ENCODE measurements at places on chromosomes 5 and 9.

DNA sequence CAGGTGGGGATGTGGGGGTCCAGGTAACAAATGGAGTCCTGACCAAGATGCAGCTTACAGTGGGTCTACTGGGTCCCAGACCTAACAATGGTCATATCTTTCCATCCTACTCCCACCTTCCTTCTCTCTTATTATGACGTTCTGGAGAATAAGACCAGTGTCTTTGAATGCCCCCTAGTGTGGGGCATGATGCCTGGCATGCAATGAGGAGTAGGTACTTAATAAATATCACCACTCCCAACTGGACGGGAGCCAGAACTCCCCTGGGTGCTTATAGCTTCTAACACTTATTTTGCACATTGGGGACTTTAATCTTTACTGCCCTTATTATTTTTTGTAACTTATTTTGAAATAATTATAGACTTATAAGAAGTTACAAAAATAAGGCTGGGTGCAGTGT, 98.2 kb downstream of the NDFIP1 start:
- no peak for DNase-seq

GRCh38 chr5:112186401-112186990, 232.6 kb downstream of the EPB41L4A start:
- peak; percentile 26 for DNase-seq

DNA sequence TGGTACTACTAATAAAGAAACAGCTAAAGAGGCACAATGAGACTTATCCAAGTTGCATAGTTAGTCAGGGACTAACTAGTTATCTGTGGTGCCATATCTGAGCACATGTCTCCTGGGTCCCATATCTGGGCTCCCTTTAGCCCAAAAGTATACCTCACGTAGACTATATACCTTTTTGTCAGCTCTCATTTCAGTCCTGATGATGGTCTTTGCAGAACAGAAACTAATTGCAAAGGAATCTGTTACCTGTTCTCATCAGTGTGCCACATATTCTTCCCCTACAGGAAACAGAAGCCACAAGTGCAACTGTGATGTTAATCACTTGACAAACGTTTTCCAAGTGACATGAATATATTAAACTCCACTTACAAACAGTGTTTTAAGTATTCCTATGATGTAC, 395.2 kb downstream of the KIAA0825 start:
- DNase-seq: peak; percentile 22

DNA sequence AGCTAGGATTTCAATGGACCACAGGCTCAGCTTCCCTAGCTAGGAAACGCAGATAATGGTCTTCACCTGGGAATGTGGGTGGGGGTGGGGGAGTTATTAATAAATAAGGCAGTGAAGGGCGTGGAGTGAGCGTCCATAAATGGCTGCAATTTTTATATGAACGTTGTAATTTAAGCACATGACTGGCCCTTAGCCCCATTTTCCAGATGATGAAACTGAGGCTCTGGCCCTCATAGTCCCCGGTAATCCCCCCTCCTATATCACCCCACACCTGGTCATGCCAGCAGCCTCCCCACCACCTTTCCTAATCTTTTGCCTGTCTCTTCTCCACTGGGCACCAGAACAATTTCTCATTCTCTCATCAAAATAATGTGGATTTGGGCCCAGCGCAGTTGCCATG, 61.9 kb upstream of the LMX1B start:
- no peak for DNase-seq

Measured in activated CD4-positive, alpha-beta T cell treated with anti-CD3 and anti-CD28 coated beads, Interleukin-2, Interleukin-4, amounts not matched to agents 100 ng/mL and 50 ng/mL, durations not matched to agents 16 hours and 8 hours (primary cell).